Caudate nucleus (tissue), 63 donors: ENCODE measurements at places on chromosomes 5 and 9.

GRCh38 chr9:38007016-38007415 is 62.0 kb downstream of the SHB start:
- no peak for DNase-seq

DNA sequence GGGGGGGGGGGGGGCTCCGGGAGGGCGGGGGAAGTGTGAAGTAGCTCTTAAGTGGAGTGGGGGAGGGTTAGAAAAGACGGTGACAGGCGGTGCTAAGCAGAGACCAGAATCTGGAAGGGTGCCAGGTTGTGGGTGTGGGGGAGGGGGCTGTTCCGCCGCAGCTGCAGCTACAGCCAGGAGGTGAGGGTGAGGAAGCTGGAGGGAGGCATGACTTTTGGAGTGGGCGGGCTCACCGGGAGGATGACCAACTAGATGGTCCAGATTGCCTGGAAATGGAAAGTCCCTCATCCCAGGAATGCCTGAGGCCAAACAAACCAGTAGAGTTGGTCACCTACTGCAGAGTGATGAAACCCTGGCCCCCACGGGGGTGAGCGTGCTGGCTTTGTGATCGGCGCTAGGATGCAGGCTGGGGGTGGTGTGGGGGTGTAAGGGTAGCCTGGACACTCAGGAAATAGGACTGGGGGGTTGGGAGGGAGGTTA is 158.1 kb upstream of the SHB start:
- no peak for DNase-seq

GRCh38 chr9:97985058-97985861 is 2.1 kb downstream of the ANP32B start:
- DNase-seq = no peak

DNA sequence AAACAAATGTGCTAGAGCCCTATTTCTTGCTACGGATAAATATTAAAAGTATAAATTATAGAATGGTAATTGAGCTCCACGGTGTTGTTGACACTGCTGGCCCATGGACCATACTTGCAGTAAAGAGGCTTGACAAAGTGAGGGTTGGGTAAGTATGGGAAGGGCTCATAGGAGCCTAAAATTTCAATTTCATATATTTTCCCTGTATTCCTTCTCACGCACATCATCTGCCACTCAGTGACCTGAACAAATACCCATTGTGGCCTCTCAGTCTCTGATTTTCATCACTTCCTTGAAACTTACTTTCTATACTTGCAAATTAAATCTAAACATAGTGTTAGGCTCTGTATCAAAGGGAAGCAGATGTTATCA is 116.5 kb downstream of the PIK3R1 start:
- DNase-seq = no peak

- DNase-seq = no peak
Observed at GRCh38 chr9:111854799-111855198, 41.8 kb upstream of the UGCG start.

- no peak for DNase-seq
Observed at GRCh38 chr5:92850886-92851285, 730.1 kb downstream of the NR2F1-AS1 start.

GRCh38 chr5:40276426-40277102 is 403.2 kb upstream of the PTGER4 start:
- DNase-seq = no peak

DNA sequence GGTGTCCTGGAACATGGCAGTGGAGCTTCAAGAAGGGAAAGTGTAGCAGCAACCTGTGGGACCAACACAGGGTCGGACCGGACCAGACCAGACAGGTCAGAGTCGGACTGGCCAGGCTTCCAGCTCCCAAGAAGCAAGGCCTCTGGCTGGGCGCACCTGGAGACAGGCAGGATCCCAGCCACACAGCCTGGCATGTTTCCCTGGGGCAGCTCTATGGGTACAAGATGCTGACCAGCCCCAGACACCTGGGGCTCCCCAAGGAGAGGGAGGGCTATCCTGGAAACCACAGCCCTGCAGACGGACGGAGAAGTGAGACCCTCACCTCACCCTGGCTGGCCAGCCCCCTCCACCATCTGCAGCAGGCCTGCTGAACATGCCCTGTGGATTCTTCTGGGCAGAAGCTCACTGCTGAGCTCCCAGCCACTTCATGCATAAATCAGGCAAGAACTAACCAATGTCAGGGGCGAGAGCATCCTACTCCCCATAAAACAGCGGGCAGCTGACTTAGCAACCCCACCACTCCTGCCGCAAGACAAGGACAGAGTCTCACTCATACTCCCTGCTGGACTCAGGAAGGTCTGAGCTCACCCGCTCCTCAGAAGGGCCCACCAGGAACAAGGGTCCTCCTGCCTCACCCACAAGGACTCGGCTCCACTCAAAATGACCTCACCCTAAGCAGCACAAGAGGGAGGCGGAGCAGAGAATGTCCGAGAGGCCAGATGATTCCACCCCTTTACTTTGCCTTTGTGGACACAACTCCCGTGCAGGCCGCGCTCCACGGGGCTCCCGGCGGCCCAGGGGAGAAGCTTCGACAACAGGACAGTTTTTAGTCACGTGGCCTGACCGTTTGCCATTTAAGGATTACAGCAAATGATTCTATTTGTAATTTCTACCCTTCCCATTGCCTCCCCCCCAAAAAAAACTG is 2.9 kb upstream of the DPH7 start:
- no peak for DNase-seq

- DNase-seq = no peak
Observed at GRCh38 chr9:109385499-109385898, 64.6 kb upstream of the EPB41L4B start.

GRCh38 chr9:127277770-127278169 is 13.2 kb downstream of the GARNL3 start:
- DNase-seq = no peak

DNA sequence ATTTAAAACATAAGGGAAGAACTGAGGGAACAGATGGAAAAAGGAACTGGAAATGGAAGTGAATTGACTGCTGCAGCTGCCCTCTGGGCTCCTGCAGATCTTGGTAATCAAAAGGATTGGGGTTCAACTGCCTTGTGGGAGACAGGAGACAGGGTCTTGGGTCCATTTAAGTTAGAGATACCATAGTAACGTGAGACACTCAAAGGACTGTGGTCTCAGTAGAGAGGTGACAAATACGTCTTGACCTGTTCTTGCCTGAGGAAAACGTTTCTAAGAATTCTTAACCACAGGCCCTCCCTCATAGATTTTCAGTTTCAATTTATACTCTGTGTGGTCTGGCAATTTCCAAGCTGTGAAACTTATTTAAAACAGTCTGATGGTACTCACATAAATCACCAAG is 100.8 kb upstream of the DHFR start:
- DNase-seq = no peak

DNA sequence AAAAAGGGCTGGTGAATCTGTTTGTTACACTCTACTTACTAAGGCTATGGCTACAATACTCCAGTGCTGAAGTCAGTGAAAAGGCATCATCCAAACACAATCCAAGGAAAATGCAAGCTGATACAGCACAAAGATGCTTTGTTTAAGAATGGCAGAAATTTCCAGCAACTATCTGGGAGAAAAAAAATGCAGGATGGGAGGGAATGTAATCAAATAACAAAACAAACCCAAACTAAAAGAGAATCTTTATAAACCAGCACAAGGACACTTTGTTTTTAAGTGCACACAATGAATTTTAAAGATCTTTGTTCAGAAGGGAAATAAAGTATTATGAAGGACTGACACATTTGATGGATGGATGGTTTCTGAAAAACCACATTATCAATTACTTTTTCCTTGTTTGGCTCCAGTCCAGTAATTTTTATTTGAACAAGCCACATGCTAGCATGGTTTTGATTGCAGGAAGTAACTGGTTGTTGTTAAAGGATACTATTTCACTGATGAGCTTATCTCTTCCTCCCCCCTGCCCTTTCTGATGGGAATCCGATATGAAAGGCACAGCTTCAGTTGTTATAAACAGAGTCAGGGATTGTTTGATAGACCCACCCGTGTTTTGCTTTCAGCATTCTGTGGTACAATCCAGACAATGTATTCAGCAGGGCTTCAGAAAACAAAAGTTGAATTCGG is 12.1 kb upstream of the TLE4 start:
- no peak for DNase-seq
